CD4-positive, alpha-beta T cell treated with Interleukin-4 for 1 hour (primary cell): ENCODE measurements at places on chromosomes 1 and 21.

GRCh38 chr21:33024201-33025103, 1.3 kb upstream of the OLIG2 start:
- no peak for DNase-seq

- DNase-seq = no peak
These were observed 14.5 kb downstream of the HHAT start for GRCh38 chr1:210342986-210343780.

DNA sequence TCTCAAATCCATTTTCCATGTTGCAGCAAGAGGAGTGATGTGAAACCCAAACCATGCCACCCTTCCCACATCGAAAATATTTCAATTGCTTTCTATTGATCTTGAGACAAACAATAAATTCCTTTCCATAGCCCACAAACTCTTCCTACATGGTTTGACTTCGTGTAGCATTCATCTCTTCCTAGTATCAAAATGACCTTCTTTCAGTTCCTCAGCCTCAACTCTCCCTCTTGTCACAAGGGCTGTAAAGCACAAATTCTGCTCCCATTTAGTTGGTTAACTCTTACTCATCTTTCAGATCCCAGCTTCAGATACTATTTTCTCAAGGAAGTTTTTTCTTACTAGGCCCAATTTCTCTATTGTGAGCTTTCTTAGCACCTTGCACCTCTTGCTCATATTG, 99.0 kb downstream of the ZNF281 start:
- DNase-seq = no peak

GRCh38 chr1:117967477-117967876, 37.9 kb downstream of the WDR3 start:
- DNase-seq = no peak

DNA sequence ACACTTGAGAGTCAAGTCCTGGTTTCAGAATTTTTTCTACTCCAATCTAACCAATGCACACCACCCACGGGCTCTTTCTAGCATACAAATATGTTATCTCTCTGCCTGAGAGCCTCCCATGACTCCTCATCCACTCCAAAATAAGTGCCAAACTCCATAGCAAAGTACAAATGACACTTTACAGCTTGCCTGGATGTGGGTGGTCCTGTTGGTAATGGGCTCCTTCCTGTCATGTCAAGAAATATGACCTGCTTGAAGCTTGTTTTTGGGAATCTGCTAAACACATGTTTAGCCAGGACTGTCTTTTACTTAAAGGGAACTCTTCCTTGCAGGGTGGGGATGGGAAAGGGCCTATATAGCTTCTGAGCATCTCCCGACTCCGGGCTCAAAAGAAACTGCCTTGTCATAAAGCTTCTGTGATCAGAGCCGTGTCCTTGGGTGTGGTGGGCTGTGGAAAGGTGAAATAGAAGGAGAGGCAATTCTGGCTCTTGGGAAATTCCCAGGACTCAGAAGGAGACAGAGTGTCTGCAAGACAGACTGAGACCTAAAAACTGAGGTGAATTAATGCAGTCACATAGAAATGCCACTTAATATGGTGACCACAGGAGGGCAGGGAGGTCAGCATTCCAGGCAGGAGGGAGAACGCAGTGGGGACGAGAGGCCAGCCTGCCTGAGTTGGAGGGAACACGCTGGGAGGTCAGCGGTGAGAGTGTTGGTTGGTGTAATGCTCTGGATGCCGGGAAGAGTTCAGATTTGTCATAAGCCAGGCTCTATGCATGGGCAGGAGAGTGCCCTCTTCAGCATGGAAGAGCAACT, 6.1 kb upstream of the IGFN1 start:
- no peak for DNase-seq

DNA sequence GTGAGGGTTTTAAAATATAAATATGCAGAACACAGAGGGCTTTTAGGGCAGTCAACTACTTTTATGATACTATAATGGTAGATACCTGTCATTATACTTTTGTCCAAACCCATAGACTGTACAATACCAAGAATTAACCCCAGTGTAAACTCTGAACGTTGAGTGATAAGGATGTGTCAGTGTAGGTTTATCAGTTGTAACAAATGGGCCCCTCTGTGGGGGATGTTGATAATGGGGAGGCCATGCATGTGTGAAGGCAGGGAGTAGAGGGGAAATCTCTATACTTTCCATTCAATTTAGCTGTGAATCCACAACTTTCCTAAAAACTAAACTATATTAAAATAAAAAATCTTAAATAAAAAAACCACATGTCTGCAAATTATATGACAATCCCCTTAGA, 193.5 kb upstream of the CAMK1G start:
- DNase-seq = no peak

DNA sequence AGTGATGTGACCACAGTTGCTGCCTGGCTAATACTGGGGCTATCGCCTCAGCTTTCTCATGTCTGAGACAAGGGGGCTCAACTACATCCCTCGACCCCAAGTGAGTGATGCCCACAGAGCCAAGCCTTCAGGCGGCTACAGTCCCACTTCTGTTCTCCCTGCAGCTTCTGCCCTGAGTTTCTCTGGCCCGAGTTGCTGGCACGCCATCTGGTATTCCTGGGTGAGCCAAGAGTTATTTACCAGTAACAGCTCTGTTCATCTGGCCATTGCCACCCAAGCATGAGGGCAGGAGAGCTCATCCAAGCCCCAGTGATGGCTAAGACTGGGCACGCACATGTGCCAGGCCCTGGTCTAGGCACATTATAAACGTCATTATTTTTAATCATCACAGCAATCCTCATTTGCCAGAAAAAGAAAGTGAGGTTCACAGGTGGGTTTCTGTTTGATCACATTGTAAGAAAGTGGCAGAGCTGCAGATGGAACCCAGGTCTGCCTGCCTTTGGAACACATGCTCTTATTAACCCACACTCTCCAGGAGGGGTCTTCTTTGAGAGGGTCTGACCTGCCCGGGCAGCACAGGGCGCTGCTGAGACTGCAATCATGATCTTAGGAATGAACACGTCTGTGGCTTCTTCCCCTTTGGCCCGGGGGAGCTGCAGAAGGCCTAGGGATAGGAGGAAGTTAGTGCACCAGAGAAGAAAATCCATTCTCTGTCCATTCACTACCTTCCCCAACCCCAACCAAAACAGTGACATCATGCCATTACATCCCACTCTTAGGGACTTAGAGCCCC, 27.5 kb downstream of the KCND3 start:
- no peak for DNase-seq

GRCh38 chr1:178869119-178869697, 1.7 kb downstream of the ANGPTL1 start:
- DNase-seq = no peak

- no peak for DNase-seq
These were observed 130.9 kb downstream of the PBX1 start for GRCh38 chr1:164689672-164690511.

- DNase-seq = no peak
These were observed 26.3 kb downstream of the USP24 start for GRCh38 chr1:55188909-55189308.

GRCh38 chr1:241635556-241636152, 4.5 kb downstream of the CHML start:
- DNase-seq = no peak

DNA sequence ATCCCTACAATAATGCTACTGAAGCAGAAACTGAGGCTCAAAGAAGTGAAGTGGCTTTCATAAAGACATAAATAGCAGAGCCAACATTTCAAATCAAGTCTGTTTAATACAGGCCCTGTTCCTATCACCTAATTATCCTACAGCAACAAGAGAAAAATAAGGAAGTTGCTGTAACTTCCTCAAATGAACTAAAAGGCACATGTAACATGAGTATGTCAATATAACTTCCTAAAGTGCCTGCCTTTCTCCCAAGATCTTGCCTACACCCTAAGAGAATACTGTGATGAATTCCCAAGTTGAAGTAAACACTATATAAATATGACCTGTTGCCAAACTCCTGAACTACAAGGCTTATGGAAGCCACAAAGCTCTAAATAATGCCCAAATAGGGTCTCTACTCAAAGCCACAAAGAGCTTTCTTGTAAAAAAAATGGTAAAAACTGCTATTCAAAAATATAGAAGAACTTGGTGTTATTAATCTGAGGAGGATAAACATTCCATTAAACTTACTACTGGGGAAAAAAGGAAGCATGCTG, 8.6 kb downstream of the BEND5 start:
- DNase-seq = no peak

- DNase-seq = no peak
These were observed 356.1 kb downstream of the LMO4 start for GRCh38 chr1:87684713-87685205.

- no peak for DNase-seq
These were observed 13.6 kb downstream of the SRSF11 start for GRCh38 chr1:70234733-70235132.

DNA sequence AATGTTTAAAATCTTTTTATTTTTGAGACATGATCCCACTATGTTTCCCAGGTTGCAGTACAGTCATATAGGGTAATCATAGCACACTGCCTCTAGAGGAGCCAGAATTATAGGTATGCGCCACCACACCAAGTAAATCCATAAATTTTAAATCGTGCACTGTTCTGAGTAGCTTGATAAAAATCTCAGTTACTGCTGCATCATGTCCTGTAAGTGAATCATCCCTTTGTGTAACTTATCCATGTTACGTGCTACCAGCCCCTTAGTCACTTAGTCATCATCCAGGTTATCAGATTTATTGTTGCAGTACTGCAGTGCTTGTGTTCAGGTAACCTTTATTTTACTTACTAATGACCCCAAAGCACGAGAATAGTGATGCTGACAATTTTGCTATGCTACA, 1770.9 kb downstream of the BRINP3 start:
- DNase-seq = no peak

GRCh38 chr1:178976541-178976940, 49.2 kb upstream of the FAM20B start:
- DNase-seq = no peak

- DNase-seq = no peak
These were observed 5.0 kb upstream of the AHCYL1 start for GRCh38 chr1:109979489-109980091.

DNA sequence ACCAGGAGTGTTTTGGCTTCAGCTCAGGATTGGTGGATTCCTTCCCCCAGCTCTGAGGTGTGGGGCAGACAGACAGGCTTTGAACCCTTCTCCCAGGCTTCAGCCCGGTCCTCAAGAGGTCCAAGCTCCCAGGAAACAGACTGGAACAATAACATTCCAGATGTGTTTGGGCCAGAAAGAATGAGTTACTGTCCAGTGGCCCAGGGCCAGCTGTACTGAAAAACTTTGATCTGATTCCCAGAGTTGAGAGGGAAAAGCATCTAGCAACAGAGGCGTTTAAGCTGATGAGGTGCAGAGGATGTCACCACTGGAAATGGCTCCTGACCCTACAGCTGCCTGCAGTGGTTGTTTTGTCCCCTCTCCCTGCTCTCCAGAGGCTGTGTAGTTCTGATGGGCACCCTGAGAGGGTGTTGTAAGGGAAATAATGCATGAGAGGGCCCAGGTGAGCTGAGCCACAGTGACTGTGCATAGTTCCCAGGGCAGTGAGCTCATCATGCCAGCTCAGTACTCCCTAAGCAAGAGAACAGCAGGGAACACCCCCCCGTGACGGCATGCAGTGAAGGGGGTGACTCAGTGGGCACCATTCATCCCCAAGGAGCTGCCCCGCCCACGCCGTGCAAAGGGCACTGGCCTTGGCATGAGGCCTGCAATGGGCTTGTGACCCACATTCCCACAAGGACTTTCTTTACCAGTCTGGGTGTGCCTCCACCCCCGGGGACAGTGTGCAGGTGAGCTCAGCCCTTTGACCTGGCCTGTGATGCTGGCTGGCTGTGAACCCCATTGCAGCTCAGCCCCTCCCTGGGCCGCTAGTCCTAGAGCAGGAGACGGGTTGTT, 13.8 kb upstream of the SFN start:
- DNase-seq = no peak

- no peak for DNase-seq
These were observed 15.8 kb downstream of the BEND5 start for GRCh38 chr1:48760857-48761256.

DNA sequence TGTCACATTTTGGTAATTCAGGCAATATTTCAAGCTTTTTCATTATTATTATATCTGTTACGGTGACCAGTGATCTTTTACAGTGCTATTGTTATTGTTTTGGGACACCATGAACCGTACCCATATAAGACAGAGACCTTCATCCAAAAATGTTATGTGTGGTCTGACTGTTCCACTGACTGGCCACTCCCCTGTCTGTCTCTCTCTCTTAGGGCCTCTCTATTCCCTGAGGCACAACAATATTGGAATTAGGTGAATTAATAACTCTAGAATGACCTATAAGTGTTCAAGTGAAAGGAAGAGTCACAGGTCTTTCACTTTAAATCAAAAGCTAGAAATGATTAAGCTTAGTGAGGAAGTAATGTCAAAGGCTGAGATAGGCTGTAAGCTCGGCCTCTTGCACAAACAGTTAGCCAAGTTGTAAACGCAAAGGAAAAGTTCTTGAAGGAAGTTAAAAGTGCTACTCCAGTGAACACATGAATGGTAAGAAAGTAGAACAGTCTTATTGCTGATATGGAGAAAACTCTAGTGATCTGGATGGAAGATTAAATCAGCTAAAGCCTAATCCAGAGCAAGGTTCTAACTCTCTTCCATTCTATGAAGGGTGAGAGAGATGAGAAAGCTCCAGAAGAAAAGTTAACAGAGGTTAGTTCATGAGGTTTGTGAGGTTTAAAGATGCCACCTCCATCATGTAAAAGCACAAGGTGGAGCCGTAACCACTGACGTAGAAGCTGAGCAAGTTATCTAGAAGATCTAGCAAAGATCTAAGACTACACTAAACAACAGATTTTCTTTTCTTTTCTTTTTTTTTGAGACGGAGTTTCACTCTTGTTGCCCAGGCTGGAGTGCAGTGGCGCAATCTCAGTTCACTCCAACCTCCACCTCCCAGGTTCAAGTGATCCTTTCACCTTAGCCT, 19.7 kb upstream of the DIPK1A start:
- DNase-seq = peak; percentile 76

- DNase-seq = no peak
These were observed 24.7 kb downstream of the MEF2D start for GRCh38 chr1:156475568-156476500.

- DNase-seq = no peak
These were observed 48.9 kb downstream of the HLCS start for GRCh38 chr21:36917471-36918158.

DNA sequence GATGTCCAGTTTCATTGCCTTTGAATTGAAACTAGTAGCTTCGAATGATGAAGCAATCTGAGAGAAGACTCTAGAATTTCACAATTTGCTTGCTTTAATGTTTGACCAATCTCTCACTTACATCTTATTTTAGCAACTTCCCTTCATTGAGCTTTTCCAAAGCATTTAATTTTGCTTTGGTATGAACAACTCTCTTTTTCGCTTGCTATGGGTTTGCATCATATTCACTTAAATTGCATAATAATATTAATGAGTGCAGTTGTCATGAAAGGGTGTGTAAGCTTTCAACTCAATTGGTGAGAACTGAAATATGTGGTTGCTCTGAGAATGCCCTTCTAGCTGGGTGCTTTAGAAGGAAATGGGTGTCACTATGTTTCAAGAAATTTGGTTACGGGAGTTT, 309.2 kb downstream of the HLX start:
- peak; percentile 6 for DNase-seq
